ENCODE measurements at places on chromosomes 12 and 14. TPM values are rescaled to one million over a fixed set of nuclear protein-coding genes. Genes with fewer than 3 reads are reported as not detected.

DNA sequence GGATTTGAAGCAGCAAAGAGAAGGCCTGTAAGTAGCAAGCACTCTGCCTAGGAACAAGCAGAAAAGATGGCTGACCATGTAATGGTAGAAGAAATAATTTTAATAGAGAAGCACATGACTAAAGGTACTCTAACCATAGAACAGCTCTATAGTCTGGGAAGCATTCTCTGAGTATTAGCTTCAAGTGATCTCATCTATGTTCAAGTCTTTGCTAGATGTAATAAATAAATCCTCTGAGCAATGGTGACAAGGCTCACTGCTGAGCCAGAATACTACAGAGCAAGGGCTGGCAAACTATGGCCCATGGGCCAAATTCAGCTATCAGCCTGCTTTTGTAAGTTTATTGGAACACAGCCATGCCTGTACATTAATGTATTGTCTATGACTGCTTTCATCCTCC lies 84.8 kb downstream of the PEBP1 start:
- DNase-seq, result no peak

GRCh38 chr12:107732365-107732764 lies 28.6 kb downstream of the PRDM4 start:
- DNase-seq, result no peak

DNA sequence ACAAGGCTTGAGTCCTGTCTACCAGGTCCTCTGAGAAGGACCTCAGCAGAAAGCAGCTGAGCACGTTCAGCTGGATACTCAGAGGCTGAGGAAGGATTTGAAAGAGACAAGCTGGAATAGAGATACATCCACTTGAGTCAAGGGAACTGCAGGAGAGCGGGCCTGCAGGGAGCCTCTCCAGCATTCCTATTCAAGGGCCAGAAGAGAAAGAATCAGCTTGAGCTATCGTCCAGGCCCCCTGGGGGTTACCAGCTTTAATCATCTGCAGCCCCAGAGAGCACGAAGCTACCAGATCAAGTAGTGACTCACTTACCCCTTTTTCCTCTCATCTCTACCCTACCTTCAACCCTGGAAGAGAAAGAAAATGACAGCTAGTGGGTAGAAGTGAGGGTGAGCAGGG lies 80.9 kb downstream of the NDUFA12 start:
- DNase-seq, result no peak

DNA sequence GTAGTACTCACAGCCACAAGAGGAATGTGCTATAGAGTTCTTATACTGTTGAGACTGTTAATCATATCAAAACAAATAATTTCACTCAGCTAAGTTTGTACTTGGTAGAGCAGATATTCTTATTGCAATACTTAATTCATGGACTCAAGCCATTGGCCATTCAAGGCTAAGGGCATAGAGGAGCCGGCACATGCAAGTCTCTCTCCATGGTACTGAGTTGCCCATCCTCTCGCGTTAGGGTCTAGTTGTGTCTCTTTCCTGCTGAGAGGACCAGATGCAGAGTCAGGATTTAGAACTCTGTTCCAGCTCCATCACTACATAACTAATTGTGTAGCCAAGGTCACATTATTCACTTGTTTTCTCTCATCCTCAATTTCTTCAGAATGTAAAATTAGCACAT lies 14.4 kb upstream of the TUNAR start:
- DNase-seq, result peak; percentile 3

DNA sequence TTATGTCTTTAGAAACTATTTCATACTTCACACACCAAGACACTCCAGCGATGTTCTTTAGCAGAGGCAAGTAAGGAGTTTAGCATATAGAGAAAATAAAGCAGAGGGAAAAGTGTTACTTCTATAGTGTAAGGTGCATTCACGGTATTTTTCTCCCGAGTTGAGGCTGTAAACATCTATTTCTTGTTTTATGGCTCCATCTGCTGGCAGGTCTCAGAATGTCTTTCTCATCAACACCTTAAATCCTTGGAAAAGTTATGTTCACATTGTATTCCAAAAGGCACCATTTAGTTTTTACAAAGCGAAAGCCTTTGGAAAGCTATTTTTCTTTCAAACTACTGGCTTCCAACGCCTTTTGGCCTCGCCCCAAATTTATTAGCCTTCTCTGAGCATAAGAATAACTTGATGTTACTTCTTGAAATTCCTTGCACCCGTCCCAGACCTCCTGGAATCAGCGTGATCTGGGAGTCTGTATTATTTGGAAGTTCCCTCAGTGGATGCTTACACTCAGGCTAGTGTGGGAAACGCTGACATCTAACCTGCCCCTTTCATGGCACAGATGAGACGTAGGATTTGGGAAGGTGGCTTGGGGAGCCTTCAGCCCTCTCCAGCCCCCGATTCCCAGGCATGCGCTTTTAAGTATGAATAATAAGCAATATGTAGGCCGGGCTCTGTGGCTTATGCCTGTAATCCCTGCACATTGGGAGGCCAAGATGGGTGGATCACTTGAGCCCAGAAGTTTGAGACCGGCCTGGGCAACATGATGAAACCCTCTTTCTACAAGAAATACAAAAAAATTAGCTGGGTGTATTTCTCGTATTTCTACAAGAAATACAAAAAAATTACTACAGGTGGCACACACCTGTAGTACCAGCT lies 1.9 kb upstream of the PIWIL1 start:
- peak; percentile 47 for DNase-seq

DNA sequence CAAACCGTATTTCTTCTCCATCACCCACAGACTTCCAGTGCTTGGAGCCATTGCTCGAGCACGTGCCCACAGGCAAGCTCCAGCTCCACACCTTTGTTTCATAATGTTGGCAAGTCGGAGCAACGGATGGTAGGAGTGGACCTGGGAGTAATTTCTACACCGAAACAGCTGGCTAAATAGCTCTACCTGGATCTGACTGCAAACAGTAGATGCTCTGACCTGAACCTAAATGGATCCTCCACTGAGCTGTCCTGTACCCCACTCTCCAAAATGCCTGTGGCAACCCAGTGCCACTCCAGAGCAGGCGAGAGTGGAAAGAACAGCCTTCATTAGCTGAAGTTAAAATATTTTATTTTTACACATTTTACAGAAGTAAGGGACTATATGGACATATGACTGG lies 108.7 kb downstream of the BMP4 start:
- no peak for DNase-seq

GRCh38 chr14:21043974-21044618 lies 1.9 kb downstream of the RNASE7 start:
- DNase-seq, result peak; percentile 28

DNA sequence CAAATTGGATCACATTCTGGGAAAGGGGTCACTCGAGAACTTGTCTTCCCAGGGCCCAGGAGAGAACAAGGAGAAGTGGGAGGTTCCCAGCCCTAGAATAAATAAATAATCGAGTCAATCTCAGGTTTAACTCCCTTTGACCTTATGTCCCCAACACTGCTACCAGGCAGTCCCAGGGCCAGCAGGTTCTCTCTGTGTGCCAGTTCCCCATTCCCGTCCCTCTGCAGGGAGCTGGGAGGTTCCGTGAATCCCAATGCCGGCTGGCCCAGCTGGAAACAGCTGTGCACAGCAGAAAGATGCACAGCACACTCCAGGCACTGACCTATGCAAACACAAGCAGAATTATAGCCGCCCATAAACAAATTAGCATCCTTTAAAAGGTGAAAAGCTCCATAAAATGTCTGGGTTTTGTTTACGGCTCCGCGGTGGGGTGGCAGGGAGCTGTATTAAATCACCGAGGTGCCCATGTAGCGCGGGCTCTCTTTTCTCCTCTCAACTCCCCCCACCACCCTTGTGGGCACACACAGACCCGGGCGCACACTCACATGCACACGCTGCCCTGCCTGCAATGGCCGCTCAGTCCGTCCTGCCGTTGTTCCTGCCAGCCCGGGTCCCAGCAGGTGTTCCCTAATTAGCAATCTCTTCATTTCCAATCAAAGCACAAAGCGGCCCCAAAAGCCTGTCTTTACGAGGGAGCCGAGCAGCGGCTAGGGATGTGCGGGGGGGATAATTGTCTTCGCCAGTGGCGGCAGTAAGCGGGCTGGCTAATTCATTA lies 46.6 kb upstream of the ESRRB start:
- DNase-seq, result no peak

GRCh38 chr12:13570005-13570694 lies 373.6 kb downstream of the EMP1 start:
- no peak for DNase-seq

GRCh38 chr14:59190372-59190771 lies 1.9 kb downstream of the DAAM1 start:
- DNase-seq, result peak; percentile 45

DNA sequence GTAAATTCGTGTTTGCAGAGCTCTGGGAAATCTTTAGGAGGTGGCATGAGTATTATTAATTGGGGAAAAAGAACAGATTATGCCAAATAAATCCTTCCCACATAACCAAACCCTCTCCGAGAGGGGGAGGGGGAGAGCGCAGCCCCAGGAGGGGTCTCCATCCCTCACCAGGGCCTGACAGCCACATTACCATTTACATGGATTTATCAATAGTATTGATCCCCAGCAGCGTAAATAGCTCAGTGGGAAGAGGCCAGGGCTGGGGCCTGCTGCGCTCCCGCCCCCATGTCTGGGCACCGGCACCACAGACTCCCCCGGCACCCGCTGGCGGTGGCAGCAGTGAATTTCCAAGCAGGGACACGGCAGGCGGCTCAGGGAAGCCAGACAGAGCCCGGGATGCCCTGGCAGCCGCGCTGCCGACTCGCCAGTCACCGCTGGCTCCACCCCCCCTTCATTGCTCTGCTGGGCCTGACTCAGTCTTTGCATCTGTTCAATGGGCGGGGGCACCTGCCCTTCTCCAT lies 2.4 kb downstream of the NCOR2 start:
- no peak for DNase-seq

DNA sequence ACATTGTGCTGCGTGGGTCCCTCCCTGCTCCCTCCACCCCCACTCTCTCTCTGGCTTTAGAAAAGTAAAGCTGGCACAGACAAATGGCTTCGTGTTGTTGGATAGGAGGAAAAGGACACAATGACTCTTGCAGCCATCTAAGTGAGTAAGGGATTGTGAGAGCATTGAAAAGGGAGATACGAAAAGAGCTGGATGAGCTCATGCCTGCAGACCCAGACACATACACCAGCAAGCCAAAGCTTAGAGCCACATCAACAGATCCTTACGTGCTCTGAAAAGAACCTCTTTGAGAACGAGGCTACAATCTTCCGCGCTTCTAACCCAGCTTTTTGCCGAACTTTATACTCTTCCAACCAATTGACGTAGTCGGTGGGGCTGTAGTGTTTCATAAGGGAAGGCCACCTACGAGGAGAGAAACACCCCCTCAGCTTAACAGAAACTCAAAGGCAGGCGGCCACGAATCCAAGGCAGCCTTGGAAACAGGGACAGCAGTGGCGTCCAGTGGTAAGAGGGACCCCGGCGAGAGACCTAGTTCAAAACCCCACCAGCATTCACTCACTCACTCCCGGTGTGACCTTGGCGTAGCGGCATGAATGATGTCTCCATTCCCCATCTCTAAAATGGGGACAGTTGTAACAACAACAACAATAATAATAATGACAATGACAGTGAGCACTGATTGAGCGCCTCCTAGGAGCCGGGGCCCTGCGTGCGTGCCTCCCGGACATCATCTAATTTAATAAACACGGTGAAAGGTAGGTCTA lies 1.1 kb downstream of the FBXO21 start:
- DNase-seq, result no peak

- no peak for DNase-seq
Measured at GRCh38 chr14:39812532-39813320, 380.5 kb upstream of the FBXO33 start.

DNA sequence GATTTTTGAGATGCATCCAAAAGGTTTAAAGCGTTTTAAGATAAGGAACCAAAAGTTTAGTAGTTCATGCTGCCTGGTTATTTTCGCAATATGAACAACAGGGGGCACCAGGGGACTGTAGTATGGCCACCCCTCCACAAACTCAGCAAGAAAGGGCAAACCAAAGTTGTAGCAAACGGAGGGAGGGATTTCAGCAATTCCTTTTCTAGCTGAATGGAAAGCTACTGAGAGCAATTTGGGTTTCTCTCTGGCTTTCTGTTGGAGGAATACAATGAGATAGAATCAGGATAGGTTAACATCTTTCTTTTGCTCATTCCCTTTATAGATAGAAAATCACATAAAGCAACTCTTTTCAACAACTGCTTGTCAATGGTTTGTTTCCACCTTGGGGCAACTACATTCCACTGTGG lies 62.5 kb downstream of the DRAM1 start:
- DNase-seq, result peak; percentile 66

DNA sequence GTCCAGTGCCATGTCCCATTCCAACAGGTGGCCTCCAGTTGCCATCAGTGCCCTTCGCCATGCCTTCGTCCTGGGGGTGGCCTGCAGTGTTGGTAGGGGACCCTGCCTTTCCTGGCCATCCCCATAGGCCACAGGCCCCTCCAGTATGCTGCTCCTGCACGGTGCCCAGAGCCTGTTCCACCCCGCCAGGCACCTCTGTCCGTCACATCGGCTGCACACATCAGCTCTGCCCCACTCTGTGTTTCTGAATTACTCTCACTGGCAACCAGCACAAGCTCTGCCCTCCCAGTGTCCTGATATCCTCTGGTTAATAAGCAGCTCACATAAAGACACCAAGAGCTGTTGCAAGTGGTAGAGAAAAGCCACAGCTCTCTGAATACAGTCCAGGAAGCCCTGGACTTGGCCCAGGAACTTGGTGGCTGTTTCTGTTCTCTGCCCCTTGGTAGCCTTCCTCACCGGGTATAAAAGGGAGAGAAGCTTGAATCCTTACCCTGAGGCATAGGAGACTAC lies 31.3 kb upstream of the ATP2A2 start:
- DNase-seq, result peak; percentile 31

GRCh38 chr12:9617124-9617523 lies 9.4 kb upstream of the KLRB1 start:
- DNase-seq, result no peak

DNA sequence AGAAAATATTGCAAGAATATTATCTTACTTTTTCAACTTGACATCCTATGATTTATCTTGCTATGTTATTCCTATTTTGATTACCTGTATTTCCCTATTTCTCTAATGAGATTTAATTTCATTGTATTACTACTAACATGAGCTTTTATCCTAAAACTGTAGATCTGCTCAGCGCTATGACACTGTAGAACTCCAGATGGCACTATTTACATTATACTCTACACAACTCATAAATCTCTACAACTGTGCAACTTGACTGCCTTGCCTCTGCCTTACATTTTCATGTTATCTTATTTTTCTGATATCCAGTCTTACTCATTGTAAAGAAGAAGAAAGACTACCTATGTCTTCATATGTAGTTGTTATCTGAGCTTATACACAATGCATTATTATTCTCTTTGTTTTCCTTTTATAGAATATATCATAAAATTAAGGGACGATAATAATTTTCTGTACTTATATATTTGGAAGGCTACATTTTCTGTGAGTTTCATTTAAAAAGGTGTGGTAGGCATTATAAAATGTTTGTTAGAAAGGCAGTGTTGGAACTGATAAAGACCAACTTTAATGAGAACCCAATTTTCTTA lies 24.1 kb downstream of the NUP37 start:
- DNase-seq, result peak; percentile 9

Gene RAPGEF3
- total RNA-seq, result 1.2 TPM

Gene KLRC2
- total RNA-seq, result not detected

Gene IL26
- total RNA-seq, result not detected

Gene PCK2
- total RNA-seq, result 3.5 TPM

Gene TMEM30B
- total RNA-seq, result not detected

Gene IRAK3
- 0.02 TPM for total RNA-seq

Measured in M059J (cell line).